ENCODE measurements at places on chromosomes 3 and 15.

DNA sequence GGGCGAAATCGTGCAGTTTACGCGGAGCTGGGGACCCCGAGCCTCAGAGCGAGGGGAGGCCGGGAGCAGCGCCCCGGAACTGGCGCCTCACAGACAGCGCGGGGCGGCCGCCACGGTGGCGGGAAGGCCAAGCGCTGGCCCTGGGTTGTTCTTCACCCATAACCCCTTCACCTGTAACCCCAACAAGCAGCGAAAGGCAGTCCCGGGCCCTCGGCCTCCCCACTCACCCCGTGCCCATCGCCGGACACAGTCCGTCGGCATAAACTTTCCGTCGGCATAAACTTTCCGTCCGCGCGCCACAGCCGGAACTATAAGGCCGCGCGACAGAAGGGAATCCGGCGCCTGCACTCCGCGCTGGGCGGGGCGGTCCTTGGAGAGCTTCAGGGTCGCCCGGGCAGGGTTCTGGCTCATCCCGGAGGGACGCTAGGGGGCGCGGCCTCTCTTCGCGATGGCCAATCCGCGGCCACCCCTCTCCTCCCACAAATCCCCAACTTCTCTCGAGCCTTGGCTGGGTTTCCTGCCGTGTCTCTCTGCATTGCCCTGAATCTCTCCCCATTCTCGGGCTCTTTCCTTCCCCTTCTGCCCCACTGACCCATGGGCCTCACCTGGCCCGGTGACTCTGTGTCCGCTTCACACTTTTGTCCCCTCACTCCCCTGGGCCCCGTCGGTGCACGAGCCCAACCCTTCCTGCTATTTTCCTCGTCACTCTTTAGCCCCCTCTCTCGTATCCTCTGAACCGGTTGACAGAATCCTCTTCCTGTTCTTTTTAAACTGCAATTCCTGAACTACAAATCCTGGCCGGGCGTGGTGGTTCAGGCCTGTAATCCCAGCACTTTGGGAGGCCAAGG, at the start of gene INTS14:
TSS of gene INTS14 (minus strand) at position 261 of the 848 bp plus-strand sequence. CDS start 3,751 bp downstream, outside the sequence.
- peak; percentile 95 for DNase-seq

DNA sequence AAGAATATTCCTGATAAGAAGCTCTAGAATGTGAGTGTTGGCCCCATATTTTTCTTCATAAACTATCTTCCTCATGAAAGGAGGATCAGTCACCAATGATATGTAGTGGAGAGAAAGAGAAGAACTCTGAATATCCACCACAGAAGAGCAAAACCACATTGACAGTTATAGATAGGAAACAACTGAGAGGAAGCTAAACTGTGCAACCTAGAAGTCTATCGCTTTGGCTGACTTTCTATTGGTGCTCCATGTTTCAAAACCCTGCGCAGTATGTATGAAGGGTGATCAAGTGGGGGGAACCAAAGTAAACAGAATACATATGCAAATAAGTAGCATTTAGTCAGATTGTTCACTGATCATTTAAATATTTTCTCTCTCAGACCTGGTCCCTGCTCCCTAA, 41.0 kb upstream of the ZNF280D start:
- no peak for DNase-seq

DNA sequence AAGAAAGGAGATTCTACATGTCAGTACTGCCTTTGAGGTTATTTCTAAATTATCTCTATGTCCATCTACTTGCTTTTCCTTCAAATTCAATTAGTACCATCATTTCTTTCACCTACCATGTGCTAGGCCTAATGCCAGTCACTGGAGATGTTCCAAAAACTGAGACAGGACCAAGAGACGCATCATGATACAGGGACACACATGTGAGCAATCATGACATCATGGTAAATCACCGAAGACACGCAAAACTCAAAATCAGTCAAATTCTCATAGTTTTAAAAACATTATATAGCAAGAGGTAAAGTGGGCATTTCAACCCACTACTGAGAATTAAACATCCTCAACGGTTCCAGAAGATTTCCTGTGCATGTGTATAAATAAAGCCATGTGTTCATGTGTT, 95.0 kb downstream of the CD47 start:
- no peak for DNase-seq

DNA sequence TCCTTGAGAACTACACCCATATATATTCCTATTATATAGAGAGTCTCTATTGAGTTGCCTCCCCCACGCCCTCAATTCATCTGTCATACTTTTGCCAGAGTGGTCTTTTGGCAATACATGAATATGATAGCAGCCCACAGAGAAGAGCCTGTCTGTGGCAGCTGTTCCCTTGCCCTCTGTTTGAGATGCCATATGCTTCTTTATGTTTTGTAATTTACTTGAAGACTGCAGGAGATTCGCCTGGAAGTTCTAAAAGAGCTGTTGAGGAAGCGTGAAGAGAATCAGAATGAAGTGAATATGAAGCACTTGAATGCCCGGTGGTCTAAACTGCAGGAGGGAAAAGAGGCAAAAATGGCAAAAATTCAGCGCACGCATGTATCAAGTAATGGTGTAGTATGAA, 27.2 kb downstream of the CFAP91 start:
- no peak for DNase-seq

DNA sequence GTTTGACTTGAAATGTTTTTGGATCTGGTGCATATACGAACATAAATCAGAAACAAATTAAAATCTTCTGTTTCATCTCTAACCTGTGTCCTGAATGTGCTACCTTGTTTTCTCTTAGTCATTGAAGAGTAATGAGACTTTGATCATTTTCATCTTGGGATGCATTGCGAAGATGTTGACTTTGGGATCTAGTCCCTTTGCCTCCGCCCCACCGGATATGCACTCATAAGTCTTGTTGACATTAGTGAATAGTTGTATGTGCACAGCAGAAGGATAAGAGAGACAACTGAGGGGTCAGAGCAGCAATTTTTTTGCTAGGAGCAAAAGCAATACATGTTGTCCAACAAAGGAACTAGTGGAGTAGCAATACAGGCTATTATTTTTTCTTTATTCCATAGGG, 35.9 kb upstream of the SPRED1 start:
- DNase-seq, result no peak

- no peak for DNase-seq
Observed at GRCh38 chr15:71463156-71463665, 347.1 kb upstream of the NR2E3 start.

GRCh38 chr15:70720228-70721016, 42.9 kb downstream of the UACA start:
- no peak for DNase-seq

DNA sequence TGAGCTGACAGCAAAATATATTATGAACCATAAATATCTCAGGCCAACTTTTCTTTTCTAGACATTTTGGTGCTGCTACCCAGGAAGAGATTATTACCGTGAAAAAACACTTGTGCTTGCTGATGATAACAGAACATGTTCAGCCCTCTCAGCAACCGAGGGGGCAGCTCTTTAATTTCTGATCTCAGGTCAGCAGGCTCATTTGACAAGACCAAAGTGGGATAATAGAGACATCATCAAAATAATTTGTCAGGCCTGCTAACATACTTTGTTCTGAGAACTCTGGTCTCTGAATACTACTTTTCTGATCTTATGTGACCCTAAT, 645.9 kb upstream of the KCNMB2 start:
- no peak for DNase-seq

DNA sequence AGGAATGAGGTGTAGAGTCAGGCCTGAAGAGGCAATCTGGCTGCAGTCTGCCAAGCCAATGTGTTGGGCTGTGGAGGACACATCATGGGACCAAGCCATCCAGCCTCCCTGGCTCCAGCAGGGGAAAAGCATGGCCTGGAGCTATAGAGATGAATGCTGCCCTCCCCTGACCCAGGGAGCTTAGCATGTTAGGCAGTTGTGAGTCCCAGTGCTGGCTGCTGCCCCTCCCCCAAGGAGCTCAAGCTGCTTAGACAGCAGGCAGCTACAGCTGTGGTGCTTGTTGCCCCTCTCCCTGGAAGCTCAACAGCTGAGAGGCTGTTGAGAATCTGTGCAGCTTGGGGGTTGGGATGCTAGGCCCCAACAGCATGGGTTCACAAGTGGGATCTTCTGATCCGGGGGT, 85.6 kb upstream of the DNAJC19 start:
- no peak for DNase-seq

GRCh38 chr15:40328176-40328575, 4.7 kb downstream of the INAFM2 start:
- DNase-seq, result no peak

DNA sequence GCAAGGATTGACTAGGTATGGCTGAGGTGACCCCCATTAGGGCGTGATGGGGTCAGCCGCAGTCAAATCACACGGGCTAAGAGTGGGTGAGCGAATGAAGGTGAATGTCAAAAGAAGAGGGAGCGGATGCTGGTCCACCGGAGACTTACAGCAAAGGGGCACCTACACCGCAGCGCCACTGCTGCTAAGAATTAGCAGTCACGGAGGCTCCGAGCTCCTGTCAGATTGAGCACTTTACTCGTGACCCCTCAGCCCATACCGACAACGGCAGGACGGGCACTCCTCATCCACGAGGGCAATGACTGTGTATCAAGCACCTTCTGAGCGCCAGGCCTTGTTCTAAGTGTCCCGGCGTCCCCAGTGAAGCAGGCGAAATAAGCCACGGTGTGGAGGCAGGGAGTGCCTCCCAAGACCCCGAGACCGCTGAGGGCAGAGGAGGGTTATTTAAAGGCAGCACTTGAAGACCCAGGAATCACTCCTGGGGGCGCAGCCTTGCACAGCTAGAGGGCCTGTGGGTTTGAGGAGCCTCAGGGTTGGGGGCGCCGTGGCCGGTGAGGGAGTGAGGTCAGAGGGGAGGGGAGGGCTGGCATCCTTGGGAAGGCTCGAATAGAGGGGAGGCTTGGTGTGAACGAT, 61.6 kb upstream of the GATA2 start:
- no peak for DNase-seq

DNA sequence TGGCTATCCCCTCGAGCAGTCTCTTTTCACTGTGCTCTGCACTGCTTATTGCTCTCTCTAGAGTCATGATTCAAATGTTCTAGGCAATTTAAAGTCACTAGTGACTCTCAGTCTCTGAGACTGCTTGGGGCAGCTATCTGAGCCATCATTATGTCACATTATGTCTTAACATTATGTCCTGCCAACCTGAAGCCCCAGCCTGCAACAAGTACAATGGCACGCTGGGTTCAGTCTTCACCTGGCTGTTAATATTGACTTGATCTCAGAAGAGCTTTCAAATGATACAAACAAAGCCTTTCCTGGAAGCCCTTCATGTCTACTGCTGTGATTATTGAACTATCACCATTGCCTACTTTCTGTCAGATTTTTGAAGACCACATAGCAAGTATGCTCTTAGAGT, 128.1 kb upstream of the GRM7 start:
- DNase-seq, result no peak

GRCh38 chr3:61928776-61929314, 367.5 kb downstream of the PTPRG start:
- DNase-seq, result no peak

DNA sequence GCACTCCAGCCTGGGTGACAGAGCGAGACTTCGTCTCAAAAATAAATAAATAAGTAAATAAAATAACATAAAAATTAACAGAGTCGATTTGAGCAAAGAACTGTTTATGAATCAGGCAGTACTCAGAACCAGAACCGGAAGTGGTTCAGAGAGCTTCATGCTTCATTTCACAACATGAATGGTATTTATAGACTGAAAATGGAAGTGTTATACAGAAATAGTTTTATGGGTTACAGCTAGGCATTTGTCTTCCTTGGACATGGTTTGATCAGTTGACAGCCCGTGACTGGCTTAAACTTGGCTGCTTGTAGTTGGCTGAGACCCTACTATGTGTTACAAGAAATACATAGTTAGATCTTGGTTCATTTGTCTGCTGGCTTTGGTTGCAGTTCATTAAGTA, 216.0 kb upstream of the MCTP2 start:
- DNase-seq, result no peak

GRCh38 chr3:137343283-137343682, 385.5 kb downstream of the IL20RB start:
- no peak for DNase-seq

GRCh38 chr3:31704591-31705179, 172.0 kb downstream of the STT3B start:
- DNase-seq, result no peak

DNA sequence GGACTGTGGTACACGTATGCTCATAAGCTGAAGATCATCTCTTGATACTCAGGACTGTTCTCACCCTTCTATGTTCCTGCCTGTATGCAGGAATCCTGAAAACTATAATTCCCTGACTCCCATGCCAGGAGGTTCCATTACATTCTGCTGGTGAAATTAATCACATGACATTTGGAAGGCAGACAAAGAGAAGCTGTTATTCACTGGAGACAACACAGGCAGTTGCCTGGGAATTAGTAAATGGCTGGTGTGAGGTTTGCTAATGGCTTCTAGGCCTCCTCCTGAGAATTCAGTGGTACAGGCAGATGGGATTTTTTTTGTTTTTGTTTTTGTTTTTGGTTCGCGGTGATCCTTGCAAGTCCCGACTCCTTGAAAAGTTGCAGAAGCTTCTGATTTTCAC, 91.4 kb downstream of the CTNNB1 start:
- DNase-seq, result no peak

Measured in activated naive CD4-positive, alpha-beta T cell treated with anti-CD3 and anti-CD28 coated beads, Interleukin-2, amount 10 ng/mL, durations not matched to agents 7 days and 5 days (primary cell).